ENCODE measurements at places on chromosomes 13 and 19.

GRCh38 chr19:16260812-16261161 is 63.1 kb downstream of the AP1M1 start:
- DNase-seq, result no peak

DNA sequence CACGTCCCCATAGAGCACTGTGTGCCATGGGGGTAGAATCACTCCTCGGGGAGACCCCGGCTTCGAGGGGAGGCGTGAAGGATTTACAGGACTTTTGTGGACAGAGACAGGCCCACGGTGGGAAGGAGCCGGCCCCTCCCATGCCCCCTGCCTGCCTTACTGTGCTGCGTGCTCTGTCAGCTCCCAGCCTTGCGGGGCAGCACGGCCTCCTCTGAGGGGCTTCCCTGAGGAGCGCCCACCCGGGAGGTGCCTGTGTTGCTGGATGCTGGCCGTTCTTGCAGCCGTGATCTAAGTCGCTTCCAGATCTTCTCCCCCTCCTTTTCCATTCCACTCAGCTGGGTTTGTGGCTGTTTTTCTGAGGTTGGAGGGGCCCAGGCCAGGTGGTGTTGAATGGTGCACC is 29.1 kb downstream of the PLEKHJ1 start:
- no peak for DNase-seq

GRCh38 chr19:54077334-54077733 is 3.8 kb downstream of the TARM1 start:
- DNase-seq, result no peak

DNA sequence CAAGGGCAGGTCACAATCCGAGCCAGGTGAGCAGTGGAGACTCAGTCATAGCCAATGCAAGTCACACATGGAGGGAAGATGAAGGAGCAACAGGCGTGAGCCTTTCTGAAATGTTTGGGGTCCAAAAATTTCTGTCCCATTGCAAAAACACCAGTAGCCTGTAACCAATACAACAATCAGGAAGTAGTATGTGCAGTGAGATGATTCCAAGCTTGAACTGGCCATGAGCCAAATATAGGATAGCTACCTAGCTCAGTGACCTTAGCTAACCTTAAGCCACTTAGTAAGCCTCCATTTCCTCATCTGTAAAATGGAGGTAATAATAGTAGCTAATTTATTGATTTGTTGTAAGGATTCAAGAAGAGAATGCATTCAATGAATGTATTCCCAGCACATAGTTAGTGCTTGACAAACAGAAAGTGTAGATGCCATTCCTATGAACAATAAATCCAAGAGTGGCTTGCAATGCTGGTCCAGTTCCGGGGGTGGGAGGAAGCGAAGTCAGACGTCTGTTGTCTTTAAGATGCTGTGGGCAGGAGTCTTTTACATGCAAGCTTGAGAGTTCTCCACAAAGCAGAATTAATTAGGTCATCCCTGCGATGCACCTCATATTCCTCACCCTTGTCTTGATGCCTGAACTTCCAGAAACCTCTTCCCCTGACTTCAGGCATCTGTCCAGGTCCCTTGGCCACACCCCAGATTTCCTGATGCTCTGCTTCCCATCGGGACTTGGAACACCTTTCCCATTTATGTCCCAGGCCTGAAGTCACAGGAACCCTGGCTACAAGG is 195.7 kb upstream of the UBL3 start:
- DNase-seq, result no peak

DNA sequence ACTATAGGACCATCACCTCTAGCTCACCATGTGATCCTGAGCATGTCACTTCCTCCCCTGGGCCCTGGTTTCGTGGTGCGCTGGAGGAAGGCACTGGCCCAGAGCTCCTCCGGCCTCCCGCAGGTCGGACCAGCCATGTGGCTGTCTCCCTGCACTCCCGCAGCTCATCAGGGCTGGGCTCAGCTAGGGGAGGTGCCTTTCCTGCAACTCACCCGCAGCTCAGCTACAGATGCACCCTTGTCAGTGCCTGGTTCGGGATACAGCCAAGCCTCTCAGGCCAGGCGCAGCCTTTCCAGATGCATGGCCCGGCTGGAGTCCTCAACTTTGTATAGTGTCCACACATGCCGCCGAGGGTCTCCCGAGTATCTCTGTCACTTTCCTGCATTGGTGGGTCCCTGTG is 138.2 kb upstream of the VSTM2B start:
- DNase-seq, result no peak

DNA sequence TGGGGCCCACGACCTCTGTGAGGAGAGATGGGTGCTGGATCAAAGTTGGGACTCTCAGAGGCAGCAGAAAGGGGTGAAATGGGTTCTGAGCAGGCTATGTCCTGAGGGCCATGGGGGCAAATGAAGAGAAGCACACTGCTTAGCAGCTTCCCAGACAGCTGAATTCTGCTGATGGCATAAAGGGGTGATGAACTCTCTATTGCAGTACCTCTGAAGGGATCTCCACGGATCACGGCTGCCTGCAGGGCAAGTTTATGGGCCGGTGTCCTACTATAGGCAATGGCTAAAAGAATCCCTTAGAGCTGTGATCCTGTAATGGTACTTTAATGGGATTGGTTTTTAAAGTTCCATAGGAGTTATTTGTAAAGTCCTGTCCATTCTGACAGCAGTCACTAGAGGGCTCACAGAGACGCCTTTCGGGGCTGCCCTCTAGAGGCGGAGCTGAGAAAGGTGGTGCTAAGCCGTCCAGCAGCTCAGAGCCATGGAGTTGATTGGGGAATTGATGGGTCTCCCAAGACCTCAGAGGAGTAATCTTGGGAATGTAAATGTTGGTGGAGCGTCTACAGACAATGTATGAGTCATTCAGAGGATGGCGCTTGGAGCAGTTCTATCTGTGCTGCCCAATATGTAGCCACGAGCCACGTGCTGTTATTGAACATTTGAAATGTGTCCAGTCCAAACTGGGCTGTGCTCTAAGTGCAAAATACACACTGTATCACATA is 287.3 kb downstream of the COG6 start:
- peak; percentile 31 for DNase-seq

GRCh38 chr13:67226696-67227095 is 3.4 kb downstream of the PCDH9 start:
- no peak for DNase-seq

- DNase-seq, result no peak
Measured at GRCh38 chr19:43641333-43641732, 1.7 kb upstream of the CADM4 start.

DNA sequence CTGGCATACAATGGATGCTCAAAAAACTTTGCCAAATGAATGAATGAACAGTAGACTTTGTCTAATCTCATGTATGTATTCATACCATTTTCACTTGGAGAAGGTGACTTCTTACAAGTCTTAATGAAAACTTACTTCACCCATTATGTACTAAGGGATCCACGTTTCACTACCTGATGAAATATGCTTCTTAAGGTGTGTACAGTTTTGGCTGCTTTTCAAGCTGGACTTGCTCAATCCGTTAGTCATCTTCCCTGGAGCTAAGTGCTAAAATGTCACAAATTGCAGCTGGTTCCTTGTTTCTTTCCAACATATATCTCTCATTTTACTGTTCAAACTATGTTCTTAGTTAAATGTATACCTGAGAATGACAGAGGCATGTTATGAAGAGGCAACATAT is 4.2 kb upstream of the CCNA1 start:
- no peak for DNase-seq

GRCh38 chr13:61362522-61362921 is 53.1 kb downstream of the PCDH20 start:
- DNase-seq, result no peak

DNA sequence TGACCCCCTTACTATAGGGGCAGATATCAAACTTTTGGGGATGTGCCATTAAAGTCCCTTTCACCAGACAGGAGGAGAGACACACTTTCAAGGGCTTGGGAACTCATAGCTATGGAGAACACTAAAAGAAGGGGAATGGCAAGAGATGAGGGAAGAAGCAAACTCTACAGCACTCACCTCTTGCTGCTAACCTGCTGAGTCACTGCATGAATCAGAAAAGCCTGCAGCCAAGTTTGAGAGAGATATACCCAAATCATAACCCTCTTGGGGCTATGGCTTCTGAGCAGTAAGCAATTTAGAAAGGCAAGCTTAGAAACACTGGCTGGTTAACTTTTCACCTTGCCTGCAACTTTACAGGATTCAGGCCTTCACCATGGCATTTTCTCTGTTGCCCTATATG is 1028.0 kb downstream of the UQCRFS1 start:
- no peak for DNase-seq

All from DMS153 (cell line).